Right renal pelvis (tissue), 4 donors: ENCODE measurements at places on chromosomes 13 and 19.

DNA sequence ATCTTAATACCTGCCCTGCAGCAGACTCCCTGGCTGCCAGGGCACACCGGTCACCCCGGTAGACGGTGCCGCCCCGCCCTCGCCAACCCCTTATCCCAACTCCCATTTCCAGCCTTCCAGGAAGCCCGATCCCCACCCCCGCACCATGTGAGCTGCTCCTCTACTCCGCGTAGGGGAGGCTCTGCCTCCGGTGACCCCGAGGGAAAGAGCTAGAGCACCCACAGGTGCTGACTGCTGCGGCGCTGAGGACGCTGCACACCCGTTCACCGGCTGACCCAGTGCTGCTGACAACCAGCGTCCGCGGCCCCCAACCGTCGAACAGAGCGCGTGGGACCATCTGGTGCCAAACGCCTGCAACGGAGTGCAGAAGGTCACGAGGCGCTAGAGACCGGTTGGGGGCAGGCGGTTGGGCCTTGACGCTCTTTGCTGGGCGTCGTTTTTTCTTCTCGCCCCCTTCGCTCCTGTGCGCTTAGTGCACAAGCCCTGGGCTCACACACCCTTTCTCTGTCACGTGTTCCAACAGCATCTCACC lies 59.6 kb upstream of the ZNF599 start:
- no peak for DNase-seq

DNA sequence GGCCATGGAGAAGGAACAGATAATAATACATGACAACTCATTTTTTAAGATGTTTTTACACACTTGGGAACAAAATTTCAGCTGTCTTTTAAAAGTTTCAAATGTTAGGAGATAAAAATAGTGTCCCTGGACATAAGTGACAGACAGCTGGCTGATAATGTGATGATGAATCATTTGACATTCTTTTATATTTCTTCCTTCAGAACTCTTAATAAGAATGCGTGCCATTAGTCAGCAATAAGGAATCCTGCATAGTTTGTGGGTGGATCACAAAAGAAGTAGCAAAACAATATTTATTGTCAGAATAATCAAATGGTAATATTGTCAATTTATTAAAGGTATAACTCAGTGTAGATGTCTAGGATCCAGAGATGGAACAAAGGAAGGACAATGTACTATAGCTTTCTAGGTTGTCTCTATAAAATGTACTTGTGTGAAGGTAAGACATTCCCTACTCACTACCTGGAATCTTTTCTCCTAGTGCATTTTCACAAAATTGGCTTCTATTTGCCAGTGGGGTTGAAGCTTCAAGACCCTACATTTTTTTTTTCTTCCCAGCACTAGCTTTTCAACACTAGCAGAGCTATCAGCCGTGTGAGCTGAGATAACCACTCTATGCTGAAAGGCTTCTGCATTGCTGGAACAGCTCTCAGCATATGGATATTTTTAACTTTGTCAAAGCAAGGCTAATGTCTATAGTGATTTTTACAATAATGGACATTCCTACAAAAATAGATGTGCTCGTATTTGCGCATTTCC lies 175.6 kb upstream of the SLITRK6 start:
- no peak for DNase-seq

DNA sequence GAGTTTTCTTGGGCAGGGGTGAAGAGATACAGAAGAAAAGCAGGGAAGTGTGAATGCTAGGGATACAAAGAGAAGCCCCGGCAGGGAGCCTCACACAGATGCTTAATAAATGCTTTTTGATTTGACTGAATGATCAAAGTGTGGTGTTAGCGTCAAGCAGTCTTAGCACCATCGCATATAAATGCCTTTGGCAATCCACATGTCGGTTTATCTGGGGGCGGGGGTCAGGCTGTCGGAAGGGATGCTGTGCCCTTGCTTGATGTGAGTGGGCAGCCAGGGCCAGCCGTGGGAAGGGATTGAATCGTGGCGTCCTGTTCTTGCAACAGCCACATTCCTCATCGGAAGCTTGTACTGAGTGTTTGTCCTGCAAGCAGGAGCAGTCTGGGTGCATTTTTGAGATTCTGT lies 173.1 kb downstream of the LACC1 start:
- DNase-seq = no peak

GRCh38 chr13:87792878-87793277 lies 121.7 kb downstream of the SLITRK5 start:
- DNase-seq = no peak
